ENCODE measurements at places on chromosomes 16 and 17. TPM values are rescaled to one million over a fixed set of nuclear protein-coding genes. Genes with fewer than 3 reads are reported as not detected.
A peak's percentile ranks its signal among the peaks of the same experiment; 100 is the strongest.

MILR1 gene
- total RNA-seq, result not detected

TMEM220 gene
- 1.4 TPM for total RNA-seq

SLC38A8 gene
- total RNA-seq, result not detected

- no peak for DNase-seq
Observed at GRCh38 chr16:57889111-57889510, 81.8 kb downstream of the CNGB1 start.

- peak; percentile 7 for DNase-seq
Observed at GRCh38 chr16:22369221-22369811, 5.1 kb downstream of the CDR2 start.

DNA sequence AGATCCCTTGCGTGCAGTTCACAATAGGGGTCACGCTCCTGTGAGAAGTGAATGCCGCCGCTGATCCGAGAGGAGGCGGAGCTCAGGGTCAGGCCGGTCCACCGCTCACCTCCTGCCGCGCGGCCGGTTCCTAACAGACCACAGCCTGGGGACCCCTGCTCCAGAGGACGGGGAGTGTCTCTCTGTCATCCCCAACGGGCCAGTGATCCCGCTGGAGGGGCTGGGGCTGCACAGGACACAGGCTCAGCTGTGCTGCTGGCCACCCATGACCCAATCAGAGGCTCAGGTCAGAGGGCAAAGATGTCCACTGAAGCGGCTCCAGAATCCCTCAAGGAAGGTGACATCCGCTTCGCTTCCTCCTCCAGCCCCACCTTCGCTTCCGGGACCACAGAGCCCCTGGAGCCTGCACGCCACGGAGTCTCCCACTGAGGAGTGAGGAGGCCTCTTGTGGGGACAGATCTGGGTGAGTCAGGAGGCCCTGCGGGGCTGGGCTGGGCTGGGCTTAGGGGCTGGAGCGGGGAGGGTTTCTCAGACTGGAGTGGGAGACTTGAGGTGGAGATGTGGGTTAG is 115.4 kb downstream of the METRNL start:
- DNase-seq, result peak; percentile 62

GRCh38 chr16:11038305-11038704 is 93.9 kb downstream of the CLEC16A start:
- DNase-seq, result no peak

GRCh38 chr17:21272881-21273792 is 11.4 kb upstream of the MAP2K3 start:
- no peak for DNase-seq

DNA sequence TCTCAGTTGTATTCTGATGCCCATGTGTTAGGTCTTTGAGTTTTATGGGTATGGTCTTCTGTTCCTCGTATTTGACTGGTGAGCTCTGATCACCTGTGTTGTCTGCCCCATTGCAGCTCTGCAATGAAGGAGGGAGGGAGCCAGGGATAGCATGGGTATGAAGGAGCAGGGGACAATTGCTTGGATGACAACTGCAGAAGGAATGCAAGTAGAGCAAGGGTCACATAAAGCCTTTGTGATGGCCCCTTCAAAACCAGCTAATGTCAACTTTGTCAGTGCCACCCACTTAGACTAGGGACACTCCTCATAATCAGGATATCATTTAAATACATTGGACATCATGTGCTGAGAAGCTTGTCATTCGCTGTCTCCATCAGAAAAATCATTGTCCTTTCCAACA is 152.7 kb upstream of the MAF start:
- DNase-seq, result peak; percentile 28

DNA sequence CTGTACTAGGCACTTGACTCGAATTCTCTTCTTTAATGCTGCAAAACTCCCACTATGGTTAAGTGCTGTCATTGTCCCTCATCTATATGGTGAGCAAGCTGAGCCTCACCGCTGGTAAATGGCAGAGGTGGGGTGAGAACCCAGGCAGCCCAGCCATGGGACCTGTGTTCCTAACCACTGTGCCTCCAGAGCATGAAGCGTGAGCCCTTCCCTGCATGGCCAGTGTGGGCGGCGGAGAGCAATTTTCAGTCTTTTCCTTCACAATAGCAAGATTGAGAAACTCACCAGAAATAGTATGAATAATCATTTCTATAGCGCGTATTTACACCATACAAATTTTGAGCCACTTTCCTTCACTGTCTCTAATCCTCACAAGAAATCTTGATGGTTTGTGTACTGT is 9.2 kb downstream of the BFAR start:
- DNase-seq, result no peak

DNA sequence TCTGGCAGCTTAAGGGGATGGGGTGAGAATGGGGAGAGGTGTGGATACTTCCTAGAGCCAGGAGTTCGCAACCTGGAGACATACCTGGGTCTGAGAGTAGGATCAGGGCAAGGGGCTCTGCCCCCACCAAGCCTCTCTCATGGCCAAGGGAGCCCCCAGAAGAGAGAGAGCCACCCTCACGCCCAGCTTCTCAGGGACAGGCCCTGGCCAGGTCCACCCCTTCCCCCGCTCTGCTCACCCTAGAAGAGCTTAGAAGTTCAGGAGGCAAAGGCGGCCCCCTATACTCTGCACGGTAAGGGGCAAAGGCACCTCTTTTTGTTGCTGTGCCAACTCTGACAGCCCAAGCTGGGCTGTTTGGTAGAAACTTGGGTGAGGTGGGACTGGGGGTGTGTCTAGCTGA is 69.3 kb upstream of the TMEM97 start:
- no peak for DNase-seq

DNA sequence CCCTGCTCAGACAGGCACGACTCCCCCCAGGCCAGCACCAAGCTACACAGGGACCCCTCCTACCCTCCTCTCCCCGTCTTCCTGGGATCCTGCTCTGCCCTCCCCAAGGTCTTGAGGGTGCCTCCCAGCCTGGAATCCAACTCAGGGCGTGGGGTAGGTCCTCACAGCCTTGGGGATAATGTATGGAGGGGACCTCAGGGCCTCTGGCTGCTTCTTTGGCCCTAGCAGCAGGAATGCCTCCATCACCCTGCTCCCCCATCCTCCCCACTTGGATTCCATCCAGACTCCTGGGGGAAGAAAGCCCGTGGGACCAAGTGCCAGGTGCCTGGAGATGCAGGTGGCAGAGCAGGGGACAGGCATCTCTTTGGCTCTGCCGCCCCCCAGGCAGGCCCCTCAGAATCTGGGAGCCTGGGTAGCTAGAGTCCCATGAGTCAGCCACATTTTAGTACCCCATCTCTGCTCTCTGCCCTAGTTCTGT is 10.7 kb upstream of the STAC2 start:
- no peak for DNase-seq

Data from SJSA1 (cell line).